ENCODE measurements at places on chromosomes 6 and 20. TPM values are rescaled to one million over a fixed set of nuclear protein-coding genes. Genes with fewer than 3 reads are reported as not detected.

GRCh38 chr6:37106051-37106363, 63.9 kb upstream of the PIM1 start:
- no peak for DNase-seq

The KCNG1 gene
- not detected for total RNA-seq

GRCh38 chr20:59994697-59995122, 36.5 kb downstream of the CDH26 start:
- no peak for DNase-seq

GRCh38 chr20:36881888-36882287, 6.0 kb downstream of the TLDC2 start:
- DNase-seq: no peak

DNA sequence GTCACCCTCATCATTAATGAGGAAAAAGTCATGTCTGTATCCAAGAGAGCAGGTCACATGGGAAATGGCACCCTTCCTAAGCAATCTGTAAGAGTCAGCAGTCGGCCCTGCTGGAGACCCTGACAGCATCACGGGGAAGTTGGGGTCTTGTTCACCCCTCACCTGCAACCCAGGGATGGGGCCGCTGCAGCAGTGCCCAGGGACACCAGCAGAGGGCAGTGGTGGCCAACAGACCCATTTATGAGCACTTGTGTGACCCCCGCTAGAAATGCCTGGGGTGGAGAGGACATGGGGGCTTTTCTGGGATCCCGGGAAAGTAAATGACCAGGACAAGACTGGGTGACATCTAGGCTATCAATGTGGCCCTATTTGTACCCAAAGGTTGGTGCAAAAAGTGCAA, 35.9 kb downstream of the ANKRD60 start:
- peak; percentile 69 for DNase-seq

The GPR6 gene
- total RNA-seq: not detected

The VSTM2L gene
- not detected for total RNA-seq

- DNase-seq: no peak
These were observed 70.3 kb downstream of the NKAIN2 start for GRCh38 chr6:123873974-123874373.

DNA sequence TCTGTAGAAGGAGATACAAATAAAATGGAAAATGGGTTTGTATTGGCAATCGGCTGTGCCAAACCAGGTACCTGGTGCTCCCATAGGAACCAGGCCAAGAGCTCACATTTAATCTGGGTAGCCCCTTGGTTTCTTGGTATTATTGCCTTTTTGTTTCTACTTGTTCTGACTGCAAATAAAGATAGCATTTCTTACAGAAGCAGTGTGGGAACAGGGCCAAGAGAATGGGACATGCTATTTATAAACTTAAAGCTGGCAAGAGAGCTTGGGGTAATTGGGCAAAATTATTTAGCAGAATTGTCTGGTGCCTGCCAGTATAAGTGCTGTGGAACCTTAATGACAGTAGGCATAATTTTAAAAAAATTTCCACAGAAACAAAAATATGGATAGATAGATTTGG, 113.5 kb upstream of the GLP1R start:
- no peak for DNase-seq

GRCh38 chr6:34391786-34392496, 528 bp downstream of the NUDT3 start:
- no peak for DNase-seq

The ZNF391 gene
- total RNA-seq: 0.47 TPM

DNA sequence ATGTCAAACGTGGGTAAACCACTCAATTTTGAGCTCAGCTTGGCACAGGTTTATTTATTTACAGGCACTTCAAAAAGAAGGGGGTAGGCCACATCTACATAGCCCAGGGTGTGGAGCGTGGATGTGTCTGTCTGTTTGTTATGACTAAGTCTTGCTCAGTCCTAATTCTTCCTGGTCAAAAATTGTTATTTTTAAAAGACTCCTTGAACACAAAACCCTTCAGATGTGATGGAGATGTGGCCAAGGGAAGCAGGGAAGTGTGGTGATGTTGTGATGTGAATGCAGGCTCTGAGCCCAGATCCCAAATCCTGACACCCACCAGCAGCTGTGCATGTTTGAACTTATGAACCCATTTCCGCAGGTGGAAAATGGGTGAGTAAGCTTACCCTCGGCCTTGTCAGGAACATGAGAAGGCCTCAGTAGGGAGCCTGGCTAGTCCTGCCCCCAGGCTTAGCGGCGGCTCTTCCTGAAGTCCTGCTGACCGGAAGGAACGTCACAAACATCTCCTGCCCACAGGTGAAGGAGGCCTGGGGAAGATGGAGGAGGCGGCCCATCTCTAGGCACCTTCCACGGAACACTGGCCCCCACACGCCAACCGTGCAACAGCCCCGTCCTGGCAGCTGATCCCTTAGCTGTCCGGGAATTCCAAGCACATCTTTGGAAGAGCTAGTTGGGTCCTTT, 119.7 kb downstream of the MYLK4 start:
- DNase-seq: no peak

- DNase-seq: no peak
These were observed 29.4 kb downstream of the ABHD12 start for GRCh38 chr20:25361287-25361683.

- DNase-seq: no peak
These were observed 780.9 kb downstream of the C6orf118 start for GRCh38 chr6:164528539-164528938.

The FAM110A gene
- total RNA-seq: 3.1 TPM

The DNPH1 gene
- 157 TPM for total RNA-seq

GRCh38 chr6:132592855-132593254, 3.3 kb upstream of the TAAR5 start:
- no peak for DNase-seq

- DNase-seq: peak; percentile 49
These were observed 183.4 kb upstream of the FBXL4 start for GRCh38 chr6:99130897-99131873.

DNA sequence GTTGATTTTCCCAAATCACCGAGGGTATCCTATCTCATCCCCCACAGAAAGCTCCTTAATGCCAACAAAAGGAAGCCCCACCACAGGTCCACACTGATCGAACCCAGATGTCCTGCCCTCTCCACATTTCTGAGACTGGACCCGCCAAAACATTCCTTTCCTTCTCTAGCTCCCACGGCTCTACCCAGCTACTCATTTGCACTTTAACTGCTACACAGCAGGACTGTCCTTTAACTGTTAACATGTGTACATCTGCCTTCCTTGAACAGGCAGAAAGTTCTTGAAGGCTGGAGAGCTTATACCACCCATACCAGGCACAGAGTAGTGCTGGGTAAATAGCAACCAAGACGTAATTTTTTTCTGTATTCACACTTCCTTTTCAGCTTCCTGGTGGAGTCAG, 68.6 kb downstream of the TRMT6 start:
- no peak for DNase-seq
